GM12878 (cell line): ENCODE measurements at places on chromosomes 3 and 15.

- no peak for DNase-seq
These were observed 13.1 kb upstream of the DYNC1LI1 start for GRCh38 chr3:32583708-32584107.

DNA sequence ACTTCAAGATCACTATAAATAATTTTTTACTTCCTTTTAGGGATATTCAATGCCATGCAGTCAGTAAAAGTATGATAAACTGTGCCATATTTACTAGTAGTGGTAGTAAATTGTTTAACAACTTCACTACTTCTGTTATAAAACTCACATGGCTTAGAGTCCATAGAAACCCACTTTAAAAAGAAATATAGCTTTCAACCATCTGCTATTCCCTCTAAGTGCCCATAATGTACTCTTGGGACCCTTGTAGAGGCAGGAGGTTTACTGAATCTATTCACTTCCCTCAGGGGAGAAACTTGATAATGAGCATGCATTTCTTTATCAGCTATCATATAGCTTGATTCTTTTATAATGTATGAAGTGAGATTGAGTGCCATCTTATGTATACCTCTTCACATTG lies 1448.4 kb upstream of the ALCAM start:
- no peak for DNase-seq

DNA sequence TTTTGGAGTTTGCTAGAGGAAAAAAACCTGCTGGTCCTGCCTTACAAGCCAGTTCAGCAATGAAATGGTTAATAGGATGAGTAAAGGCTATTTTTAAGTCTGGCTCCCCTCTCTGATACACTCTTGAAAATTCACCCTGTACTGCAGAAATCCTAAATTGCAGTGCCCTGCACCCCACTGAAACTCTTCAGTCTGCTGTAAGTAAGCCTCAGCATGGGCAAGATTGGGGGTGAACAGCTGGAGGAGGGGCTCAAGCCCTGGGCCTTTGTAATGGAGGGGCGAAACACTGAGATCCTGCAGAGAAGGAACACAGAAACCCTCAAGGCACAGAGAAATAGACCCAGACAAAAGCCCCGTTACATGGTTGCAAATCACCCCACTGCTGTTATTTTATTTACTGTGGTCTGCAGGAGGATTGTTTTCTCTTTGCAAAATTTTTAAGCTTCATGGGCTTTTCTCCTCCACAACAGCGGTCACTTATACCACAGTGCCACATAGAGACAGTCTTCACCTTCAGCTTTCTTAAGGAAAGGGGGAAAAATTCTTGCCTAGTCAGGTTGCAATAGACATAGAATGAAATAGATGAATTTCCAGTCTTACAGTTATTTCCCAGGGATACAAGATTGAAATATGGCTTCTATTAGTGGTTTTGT lies 45.0 kb downstream of the SOX2 start:
- DNase-seq = no peak

GRCh38 chr15:25733856-25734679 lies 129.1 kb downstream of the ATP10A start:
- DNase-seq = no peak

DNA sequence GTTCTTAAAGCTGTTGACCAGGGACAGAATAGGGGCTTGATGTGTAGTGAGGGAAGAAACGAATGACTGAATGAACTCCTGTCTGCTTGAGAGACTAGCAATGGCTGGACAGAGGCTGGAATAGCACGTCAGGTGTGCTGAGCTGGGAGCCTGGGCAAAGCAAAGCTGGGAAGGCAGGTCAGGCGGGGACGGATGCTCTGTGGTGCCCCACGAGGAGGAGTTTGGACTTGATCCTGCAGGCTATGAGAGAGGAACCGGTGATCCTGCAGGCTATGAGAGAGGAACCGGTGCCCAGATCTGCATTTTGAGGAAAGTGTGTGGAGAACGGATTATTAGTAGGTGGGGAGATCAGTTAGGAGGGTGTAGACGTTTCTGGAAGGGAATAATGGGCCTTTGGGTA lies 31.3 kb upstream of the PSTPIP1 start:
- no peak for DNase-seq

GRCh38 chr3:184584464-184584891 lies 22.9 kb downstream of the EPHB3 start:
- DNase-seq = no peak

- DNase-seq = no peak
These were observed 32.4 kb downstream of the TJP1 start for GRCh38 chr15:29789871-29790270.

GRCh38 chr15:67175643-67176071 lies 78.8 kb downstream of the AAGAB start:
- DNase-seq = peak; percentile 8

DNA sequence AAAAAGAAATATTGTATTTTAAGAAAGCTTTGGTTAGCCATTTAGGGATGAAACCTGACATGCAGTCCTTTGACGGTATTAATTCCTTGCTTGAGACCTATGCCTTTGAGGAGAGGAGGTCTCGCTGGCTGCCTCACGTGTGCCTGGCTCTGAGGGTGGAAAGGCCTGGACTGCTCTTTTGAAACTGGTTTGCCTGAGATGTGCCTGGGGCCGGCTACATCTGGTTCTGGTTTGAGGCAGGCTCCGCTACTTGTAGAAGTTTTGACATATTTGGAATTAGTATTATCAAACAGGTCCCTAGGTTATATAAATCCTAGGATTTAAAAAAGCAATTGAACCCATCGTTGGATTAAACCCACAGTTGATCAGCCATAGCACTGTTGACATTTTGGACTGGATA lies 6.5 kb downstream of the NISCH start:
- no peak for DNase-seq

GRCh38 chr3:77718311-77718710 lies 678.4 kb downstream of the ROBO2 start:
- DNase-seq = no peak

DNA sequence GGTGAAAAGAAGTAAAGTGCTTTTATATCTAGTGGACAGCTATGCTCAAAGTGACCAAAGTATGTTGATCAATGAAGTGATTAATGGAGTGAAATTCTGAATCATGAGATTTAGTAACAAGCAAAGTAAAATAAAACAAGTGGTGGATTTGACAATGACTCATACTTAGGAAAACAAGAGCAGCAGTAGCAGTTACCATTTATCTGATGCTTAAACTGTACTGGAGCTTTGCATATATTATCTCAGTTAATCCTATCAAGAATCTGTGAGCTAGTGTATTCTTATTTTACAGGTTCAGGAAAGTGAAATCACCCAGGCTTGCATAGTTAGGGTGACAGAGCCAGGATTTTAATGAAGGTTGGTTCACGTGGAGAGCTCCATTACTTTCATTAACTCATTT lies 50.6 kb upstream of the SPATA16 start:
- DNase-seq = no peak
